T-helper 17 cell (primary cell): ENCODE measurements at places on chromosomes 1 and 21.

- no peak for DNase-seq
Observed at GRCh38 chr1:174171073-174171472, 11.8 kb downstream of the RABGAP1L start.

DNA sequence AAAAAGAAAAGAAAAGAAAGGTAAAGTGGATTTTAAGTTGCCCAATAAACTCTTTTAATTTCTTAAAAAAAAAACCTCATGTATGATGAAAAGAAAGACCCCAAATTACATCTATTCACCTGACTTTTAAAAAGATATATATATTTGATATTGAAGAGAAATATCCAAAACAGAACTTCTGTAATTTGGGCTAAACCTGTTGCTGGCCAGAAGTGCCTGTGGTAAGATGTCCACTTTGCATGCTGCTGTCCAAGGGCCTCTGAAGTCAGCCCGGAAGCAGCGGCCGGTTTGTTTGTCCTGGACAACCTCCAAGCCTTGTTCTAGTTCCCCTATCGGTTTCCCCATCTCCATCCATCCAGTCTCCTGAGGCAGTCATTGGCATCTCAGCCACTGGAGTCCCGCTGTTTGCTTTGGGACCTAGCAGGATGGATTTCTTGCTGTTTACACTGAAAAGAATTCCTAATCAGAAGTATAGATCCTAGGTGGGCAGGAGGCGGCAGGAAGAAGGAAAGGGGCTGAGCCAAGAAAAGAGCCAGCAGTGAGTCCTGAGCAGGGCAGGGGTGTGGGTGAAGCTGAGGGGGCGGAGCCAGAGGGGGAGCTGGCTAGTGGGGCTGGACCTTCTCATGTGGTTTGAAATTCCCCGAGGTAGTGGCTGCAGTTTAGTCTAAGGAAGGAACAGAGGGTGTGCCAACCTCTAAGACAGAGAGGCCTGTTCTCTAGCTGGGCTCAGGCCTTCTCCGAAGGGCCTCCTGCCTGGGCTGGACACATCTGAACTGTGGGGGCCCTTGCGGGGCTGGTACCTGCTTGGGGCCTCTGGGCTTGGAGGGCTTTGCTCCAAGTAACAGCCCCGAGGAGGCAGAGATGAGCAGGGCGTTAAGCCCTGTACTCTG, 3.3 kb downstream of the NCMAP start:
- no peak for DNase-seq

GRCh38 chr21:35578831-35579471, 481.4 kb downstream of the SETD4 start:
- DNase-seq = no peak

DNA sequence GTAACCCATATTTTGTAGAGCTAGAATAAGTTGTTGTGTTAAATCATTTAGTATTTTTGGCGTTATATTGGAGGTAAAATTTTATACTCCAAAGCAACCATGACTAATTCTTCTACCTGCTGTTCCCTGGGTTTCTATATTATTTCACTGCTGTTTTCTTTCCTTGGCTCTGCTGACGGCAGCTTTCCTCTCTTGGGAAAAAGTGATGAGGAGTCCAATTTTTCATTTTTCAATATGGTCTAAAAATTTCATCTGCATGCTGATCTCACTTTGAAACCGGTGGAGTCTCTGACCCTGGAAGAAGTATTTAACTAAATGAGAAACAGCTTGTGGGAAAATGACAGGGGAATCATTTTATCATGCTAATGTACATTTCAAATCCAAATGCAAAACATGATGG, 110.2 kb downstream of the IFI44 start:
- DNase-seq = no peak

DNA sequence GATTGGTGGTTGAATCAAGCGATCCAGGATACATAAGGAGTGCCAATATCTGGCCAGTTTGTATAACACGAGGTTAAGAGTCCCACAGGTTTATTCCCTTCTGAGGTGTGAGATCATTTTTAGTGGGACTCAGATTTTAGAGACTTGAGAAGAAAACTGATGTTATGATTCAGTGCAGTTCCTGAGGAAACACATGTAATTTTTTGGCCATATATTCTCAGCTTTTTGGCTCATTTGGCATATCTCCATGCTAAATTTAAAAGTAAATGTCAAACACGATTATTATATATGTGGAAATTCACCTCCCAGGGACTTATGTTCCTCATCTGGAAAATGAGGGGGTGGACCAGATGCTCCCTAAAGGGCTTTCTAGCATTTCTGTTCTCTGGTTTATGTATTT, 39.2 kb upstream of the SERBP1 start:
- no peak for DNase-seq

DNA sequence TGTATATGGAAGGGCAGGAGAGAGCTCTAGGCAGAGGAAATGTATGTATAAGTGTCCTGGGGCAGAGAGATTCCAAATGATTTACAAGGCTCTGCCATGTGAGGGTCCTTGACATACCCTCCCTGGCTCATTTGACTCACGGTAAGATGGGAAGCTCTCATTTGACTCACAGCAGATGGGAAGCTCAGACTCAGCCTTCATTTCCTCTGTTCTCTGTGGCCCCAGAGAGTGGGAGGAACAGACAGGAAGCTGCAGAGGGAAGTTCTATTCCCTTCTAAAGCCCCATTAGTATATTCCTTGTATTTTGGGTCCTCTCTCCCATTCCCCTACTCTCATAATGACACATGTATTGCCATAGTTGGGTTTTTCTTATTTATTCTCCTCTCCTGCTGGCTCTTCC, 44.9 kb downstream of the FOXD2 start:
- DNase-seq = no peak

DNA sequence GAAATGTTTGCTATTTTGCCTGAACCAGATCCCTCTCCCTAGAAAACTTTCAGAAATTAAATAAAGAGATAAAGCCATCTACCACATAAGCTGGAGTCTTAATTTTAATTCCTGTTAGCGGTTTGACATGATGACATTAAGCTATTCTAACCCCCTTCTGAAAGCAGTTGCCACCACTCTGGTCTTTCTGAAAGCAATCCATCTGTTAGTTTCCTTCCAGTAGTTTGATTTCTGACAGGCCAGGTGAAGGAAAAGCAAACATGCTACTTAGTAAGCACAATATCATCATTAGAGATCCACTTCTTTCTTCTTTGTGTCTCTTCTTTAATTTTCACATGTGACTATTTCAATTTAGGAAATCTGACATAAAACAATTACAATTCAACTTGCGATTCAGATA, 39.9 kb downstream of the RGL1 start:
- no peak for DNase-seq

- DNase-seq = no peak
Observed at GRCh38 chr1:38041936-38042834, 4.4 kb downstream of the POU3F1 start.

DNA sequence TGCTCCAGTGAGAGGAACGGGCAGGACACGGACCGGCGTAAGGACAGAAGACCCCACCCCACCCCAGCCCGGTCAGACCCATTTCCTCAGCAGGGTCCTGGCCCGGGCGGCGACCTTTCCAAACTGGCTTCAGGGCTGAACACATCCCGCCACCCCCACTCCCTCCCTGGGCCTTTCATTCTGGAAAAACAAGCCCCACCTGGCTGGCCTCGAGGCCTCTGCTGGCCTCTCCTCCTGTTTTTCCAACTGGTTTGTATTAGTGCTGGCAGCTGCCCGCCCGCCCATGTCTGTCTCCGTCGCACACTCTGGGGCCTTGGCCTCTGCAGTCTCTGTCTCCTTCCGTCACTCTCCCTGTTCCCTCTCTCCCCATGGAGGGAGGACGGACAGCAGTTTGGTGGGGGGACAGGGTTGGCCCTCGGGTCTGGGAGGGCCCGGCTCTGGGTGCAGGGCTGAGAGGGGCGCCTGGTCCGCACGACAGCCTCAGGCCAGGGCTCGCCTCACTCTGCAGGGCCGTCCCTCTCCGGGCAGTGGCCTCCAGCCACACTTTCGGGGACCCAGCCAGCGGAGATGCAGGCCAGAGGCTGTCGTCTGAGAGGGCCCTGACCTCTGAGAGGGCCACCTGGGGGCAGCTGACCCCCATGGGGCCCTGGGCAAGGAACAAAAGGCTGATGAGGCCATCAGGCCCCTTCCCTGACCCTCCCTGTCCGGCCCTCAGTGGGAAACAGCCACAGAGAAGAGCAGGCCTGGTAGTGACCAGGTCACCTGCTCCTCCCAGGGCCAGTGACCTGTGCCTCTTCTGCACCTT, 1.5 kb upstream of the MXRA8 start:
- no peak for DNase-seq

DNA sequence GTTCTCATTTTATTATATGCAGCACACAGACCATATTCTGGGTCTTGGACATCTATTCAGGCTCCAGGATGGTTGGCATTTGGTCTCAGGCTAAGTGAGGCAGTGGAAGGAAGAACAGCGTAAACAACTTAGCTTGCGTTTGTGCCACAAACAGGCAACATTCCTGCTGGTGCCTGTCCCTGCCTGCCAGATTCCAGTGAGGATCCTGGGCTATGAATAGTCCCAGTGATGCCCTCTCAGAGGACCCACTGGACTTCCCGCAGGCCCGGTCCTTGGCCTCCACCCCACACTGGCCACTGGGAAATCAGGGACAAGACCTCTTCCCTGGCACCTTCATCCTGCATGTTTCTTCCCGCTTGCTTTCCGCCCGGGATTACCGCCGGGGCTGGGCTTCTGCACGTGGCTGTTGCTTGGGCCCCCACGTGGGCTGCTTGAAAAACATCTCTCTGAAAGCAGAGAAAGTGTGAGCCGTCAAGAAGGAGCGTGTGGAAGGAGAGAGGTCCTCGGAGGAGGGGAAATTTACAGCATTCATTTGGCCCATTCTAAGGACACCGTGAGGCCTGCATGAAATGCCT, 145.1 kb upstream of the WNT4 start:
- DNase-seq = no peak

GRCh38 chr21:38775733-38776132, 30.0 kb upstream of the ETS2 start:
- DNase-seq = no peak

- DNase-seq = no peak
Observed at GRCh38 chr21:40200126-40200525, 332.9 kb downstream of the PCP4 start.

GRCh38 chr1:11470912-11471311, 8.0 kb upstream of the DISP3 start:
- DNase-seq = no peak

DNA sequence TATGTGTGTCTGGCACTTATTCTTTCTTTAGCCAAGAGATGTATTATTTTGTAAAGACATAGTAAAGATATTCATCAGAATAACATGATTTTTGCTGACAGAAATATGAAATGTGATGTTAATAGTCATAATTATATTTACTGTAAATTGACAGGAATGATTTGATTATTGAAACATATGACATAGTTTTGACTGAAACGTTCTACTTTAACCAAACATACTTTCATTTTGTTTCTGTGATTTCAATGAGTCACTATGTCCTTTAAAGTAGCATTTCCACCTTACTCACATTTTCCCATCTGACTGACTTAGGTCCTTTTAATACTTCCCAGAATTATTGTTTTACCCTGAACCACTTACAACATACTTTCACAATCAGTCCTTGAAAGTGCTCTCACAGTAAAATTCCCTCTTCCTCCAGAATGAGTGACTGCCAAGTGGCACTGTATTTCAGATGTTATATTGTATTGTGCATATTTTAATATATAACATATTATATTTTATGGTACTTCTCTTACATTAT, 437.9 kb downstream of the NCAM2 start:
- DNase-seq = no peak

DNA sequence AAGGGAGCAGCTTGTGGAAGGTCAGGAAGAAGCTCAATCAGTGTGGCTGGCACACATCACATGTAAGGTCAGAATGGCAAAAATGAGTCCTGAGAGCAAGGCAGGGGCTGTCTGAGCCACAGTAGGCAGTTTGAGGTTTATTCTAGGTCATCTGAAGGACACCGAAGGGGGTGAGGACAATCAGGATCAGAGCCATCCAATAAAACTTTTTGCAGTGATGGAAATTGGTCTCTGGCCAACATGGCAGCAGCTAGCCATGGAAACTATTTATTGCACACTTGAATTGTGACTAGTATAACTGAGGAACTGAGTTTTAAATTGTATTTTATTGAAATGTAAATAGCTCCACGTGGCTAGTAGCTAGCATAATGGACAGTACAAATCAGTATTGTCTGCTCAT, 97.0 kb upstream of the CACNA1E start:
- DNase-seq = no peak

DNA sequence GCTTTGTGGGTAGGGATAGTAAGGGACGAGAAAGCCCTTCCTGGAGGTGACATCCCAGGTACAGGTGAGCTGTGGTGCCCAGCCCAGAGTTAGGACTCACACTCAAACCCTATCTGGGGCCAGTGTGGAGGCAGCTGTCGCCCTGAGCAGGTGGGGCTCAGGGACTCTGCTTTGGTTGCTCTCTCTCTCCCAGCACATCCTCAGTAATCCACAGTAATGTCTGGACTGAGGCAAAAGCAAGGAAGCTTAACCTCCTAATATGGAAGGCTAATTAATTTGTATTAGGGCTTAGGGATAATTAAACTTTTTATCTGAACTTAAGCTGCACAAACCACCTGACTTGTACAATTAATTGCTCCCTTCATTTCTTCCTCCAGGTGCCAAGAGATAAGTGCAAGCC, 38.2 kb downstream of the DDX20 start:
- DNase-seq = no peak

GRCh38 chr1:210758261-210758660, 375.7 kb downstream of the KCNH1 start:
- DNase-seq = no peak
